ENCODE measurements at places on chromosomes 5 and 9. TPM values are rescaled to one million over a fixed set of nuclear protein-coding genes. Genes with fewer than 3 reads are reported as not detected.

- H3K27me3 ChIP-seq: no peaks in the 10 kb centered on the region
- no peaks in the 10 kb centered on the region for H3K4me1 ChIP-seq
- no peak overlapping the region for H3K4me3 ChIP-seq
These were observed 1953.1 kb upstream of the CDH6 start for GRCh38 chr5:29240379-29240778.

DNA sequence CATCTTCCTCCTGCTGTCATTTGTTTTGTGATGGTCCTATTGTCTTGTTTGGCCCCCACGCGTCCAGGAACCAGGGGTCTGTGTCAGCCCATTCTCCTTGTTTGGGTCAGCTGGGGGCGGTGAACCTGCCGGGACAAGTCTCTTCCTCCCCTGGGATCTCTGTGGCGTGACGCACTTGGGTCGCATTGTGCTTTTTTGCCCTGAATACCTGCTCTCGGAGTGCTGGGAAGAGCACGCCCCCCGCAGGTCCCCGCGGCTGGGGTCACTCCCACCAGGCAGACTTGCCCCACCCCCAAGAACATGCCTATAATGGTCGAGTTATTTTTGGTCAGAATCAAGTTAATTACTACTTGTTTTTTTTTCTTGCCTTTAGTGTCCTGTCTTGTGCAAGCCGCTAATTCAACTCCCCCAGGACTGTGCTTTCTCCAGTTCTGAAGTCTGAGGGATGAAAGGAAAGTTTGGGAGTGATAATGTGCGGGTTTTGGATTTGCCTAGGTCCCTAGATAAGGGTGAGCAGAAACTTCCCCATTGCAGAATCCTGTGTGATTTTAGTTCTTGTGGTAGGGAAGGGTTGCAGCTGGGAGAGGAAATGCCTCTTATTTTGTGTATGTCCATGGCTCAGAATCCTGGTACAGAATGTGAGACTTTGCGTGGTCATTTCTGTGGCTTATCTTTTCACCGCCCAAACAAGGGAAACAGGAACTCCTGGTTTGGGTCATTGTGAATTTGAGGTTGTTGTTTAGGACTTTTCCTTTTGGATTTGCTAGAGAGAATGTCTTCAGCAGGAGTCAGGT lies 789 bp downstream of the ACER2 start:
- peak overlapping the region; percentile 44 for H3K27ac ChIP-seq
- H3K27me3 ChIP-seq: no peaks in the 10 kb centered on the region
- peaks cover 9% of the 10 kb centered on the region for H3K4me1 ChIP-seq
- peak overlapping the region; percentile 92 for H3K4me3 ChIP-seq

DNA sequence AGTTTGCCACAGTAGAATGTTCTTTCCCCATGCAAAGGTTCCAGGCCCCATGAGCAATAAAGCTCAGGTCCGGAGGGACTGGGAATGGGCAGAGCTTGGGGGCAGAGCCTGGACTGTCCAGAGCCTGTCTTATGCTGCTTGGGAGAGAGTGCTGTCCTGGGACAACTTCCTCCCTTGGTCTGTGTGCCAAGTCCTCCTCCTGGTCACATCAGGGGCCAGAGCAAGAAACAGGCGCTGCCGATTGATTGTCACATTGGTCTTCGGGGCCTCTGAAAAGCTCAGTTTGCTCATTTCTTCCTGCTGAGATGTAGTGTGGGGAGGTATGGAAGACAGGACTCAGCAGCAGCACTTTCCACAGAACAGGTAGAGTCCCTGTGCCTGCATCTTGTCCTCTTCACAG lies 54.0 kb upstream of the FCN1 start:
- no peaks in the 10 kb centered on the region for H3K36me3 ChIP-seq
- H3K4me3 ChIP-seq: no peak overlapping the region
- peaks cover 11% of the 10 kb centered on the region for H3K4me1 ChIP-seq
- peak; percentile 1 for DNase-seq
- no peak overlapping the region for H3K27ac ChIP-seq

GRCh38 chr9:97573482-97574073 lies 59.6 kb downstream of the TSTD2 start:
- no peaks in the 10 kb centered on the region for H3K36me3 ChIP-seq
- no peak for DNase-seq
- no peak overlapping the region for H3K27ac ChIP-seq
- H3K27me3 ChIP-seq: peaks cover 16% of the 10 kb centered on the region

DNA sequence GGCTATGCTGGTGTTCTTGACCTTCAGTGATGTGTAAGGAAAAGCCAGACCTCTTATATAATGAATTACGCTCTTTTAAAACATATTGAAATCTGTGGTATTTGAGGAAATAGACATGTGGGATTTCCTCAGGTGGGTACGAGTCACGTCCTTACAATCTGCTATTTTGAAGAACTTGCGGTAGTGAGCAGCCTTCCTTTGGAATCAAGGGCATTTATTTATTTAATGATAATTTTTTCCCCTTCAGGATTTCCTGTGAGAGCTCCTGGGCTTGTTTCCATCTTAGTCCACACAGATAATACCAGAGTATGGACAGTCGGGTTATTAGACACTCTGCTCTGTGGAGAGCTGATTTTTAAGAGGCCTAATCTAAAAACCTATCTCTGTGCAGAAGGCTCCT lies 167.9 kb downstream of the ARHGEF28 start:
- H3K4me3 ChIP-seq: no peak overlapping the region
- no peaks in the 10 kb centered on the region for H3K36me3 ChIP-seq
- no peak for DNase-seq
- peaks cover 15% of the 10 kb centered on the region for H3K4me1 ChIP-seq
- no peak overlapping the region for H3K27ac ChIP-seq

DNA sequence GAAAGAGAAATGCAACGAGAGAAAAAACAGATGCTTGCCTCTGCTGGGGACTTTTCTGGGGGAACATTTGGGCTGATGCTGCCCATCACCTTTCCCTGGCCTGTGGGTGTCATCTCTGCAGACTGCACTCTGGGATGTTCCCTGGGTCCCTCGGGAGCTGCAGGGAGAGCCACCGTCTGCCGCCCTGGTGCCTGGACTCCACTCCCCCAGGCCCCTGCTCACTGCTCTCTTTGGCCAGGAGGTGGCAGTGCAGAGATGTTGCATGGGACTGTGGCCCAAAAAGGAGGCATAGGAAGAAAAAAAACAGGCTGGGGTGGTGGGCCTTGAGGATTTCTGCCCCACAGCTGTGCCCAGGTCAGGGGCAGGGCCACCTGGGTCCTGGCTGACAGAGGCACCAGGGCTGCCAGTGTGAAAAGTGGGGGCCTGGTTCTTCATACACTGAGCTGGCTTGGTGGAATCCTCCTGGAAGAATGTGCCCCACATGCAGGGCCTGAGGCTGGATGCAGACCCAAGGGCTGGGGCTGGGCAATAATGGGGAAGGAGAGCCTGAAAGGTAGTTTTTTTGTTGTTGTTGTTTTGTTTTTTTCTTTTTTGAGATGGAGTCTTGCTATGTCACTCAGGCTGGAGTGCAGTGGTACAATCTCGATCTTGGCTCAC lies 353.6 kb downstream of the SLIT3 start:
- H3K36me3 ChIP-seq: no peaks in the 10 kb centered on the region
- DNase-seq: peak; percentile 65
- no peak overlapping the region for H3K27ac ChIP-seq
- H3K4me3 ChIP-seq: no peak overlapping the region
- H3K27me3 ChIP-seq: no peaks in the 10 kb centered on the region

DNA sequence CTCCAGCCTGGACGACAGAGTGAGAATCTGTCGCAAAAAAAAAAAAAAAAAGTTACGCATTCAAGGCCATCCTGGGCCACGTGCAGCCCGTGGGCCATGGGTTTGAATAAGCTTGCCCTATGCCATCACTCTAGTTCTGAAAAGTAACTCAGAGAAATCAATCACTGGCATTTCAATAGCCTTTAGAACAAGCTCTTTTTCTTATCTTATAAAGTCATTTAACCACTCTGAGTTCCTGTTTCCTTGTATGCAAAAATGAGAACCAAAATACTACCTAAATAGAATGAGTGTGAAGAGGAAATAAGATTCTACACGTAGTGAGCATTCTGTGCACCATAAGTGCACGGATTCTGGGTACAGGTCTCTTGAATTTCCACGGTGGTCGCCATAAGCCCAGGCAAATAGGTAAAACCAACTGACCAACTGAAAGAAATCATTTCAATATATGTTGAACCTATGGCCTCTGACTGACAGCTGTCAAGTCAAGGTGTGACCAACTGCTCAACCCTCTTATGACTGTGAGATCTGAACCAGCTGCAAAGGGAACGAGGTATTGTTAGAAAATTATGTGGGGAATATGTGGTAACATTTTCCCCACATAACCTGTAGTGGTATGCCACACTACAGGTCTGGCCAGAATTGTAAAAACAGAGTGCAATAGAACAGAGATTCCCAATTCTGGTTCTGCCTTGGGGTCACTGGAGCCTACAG lies 143.9 kb upstream of the LHFPL2 start:
- DNase-seq: no peak
- H3K4me1 ChIP-seq: peaks cover 36% of the 10 kb centered on the region
- H3K27me3 ChIP-seq: no peaks in the 10 kb centered on the region
- H3K36me3 ChIP-seq: no peaks in the 10 kb centered on the region
- H3K27ac ChIP-seq: no peak overlapping the region

- H3K27me3 ChIP-seq: peaks cover 3% of the 10 kb centered on the region
- no peaks in the 10 kb centered on the region for H3K36me3 ChIP-seq
- DNase-seq: no peak
- H3K27ac ChIP-seq: no peak overlapping the region
- peaks cover 2% of the 10 kb centered on the region for H3K4me1 ChIP-seq
These were observed 14.2 kb upstream of the LVRN start for GRCh38 chr5:115948091-115948534.

- DNase-seq: peak; percentile 40
- peaks cover 82% of the 10 kb centered on the region for H3K27me3 ChIP-seq
- H3K36me3 ChIP-seq: no peaks in the 10 kb centered on the region
- H3K4me1 ChIP-seq: peaks cover 14% of the 10 kb centered on the region
These were observed 647 bp downstream of the PDE8B start for GRCh38 chr5:77210964-77211690.

- peaks cover 17% of the 10 kb centered on the region for H3K4me1 ChIP-seq
- peaks cover 74% of the 10 kb centered on the region for H3K27me3 ChIP-seq
- no peak overlapping the region for H3K27ac ChIP-seq
- DNase-seq: no peak
- no peaks in the 10 kb centered on the region for H3K36me3 ChIP-seq
These were observed 130.3 kb downstream of the PAX5 start for GRCh38 chr9:36903541-36904435.

DNA sequence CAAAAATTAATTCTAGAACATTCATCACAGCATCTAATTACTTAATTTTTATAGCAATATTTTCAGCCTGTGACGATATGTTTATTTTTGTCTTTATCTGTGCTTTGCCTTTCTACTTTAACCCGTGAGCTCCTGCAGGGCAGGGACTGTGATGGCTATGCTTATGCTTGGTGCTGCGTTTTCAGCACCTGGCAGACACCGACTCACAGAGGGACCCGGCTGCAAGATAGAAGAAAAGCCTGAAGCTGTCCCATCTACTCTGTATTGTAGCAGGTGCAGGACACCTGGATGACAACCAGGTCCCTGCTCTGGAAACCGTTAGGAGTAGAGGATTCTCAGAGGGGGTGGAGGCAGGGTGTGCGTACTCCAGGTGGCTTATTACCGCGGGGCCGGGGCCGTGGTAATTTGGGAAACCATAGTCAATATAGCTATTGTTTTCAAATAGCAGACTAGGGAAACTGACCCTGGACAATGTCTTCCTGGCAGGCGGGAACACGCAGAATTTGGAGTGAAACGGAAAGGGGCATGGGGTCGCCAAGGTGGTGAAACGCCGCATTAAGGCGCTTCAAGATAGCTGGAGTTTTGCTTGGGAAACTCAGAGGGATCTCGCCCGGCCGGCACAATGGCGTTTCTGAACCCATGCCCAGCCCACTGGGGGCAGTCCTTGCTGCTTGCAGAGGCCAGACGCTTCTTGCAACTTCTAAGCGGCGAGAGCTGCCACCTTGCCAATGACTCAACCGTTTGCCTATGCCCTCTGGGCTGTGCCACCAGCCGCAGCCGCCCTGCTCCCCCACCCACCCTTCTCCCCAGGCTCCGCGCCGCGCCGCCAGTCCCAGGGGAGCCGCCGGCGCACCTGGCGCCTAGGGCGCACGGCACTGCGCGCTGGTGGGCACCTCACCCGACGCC lies 140.1 kb upstream of the PALM2AKAP2 start:
- peaks cover 83% of the 10 kb centered on the region for H3K27me3 ChIP-seq
- no peak overlapping the region for H3K27ac ChIP-seq
- DNase-seq: peak; percentile 44
- peaks cover 13% of the 10 kb centered on the region for H3K4me1 ChIP-seq
- H3K36me3 ChIP-seq: no peaks in the 10 kb centered on the region

DNA sequence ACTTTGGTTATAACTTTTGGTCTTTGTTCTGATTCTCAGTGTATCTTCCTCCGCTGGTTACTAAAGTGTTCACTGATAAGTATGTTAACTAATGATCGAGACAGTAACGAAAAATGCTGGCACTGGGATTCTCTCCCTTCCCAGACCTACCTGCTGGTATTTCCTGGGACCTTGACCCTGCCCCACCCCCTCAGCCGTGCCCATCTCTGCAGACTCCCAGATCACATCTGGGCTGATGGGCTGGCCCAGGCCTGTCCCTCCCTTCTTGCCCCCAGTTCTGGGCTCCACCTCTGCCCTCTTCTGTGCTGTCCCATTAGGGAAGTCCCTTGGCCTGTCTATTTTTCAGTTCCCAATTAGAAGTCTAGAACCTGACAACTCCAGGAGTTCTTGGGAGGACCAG lies 46.9 kb downstream of the NEURL1B start:
- peaks cover 14% of the 10 kb centered on the region for H3K27me3 ChIP-seq
- peaks cover 4% of the 10 kb centered on the region for H3K36me3 ChIP-seq
- no peak for DNase-seq
- H3K4me3 ChIP-seq: no peak overlapping the region
- peaks cover 23% of the 10 kb centered on the region for H3K4me1 ChIP-seq

GRCh38 chr5:116754556-116754955 lies 179.9 kb upstream of the SEMA6A start:
- DNase-seq: no peak
- H3K4me1 ChIP-seq: peaks cover 3% of the 10 kb centered on the region
- H3K27ac ChIP-seq: no peak overlapping the region
- no peaks in the 10 kb centered on the region for H3K27me3 ChIP-seq
- H3K36me3 ChIP-seq: no peaks in the 10 kb centered on the region

DNA sequence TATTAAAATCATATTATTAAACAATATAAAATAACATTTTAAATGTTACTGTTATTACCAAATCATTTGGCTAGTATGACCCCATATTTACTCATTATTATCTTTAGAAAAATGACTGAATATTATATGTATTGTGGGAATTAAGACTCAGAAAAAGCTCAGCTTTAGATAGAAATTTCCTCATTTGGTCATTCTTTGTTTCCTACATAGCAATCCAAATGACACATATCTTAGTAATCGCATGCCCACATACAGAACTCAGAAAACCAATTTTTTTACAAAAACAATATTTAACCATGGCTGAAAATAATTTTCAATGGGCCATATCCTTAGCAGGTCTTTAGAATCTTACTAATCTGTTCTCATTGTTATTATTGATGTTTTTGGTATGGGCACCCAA lies 53.8 kb upstream of the TSLP start:
- H3K27me3 ChIP-seq: peaks cover 13% of the 10 kb centered on the region
- DNase-seq: no peak
- H3K36me3 ChIP-seq: no peaks in the 10 kb centered on the region
- H3K27ac ChIP-seq: no peak overlapping the region
- no peaks in the 10 kb centered on the region for H3K4me1 ChIP-seq
- no peak overlapping the region for H3K4me3 ChIP-seq

SLC28A3 gene
- total RNA-seq: 0.89 TPM

IL12B gene
- total RNA-seq: not detected

ZNF354B gene
- total RNA-seq: 28.7 TPM

AK8 gene
- 2.1 TPM for total RNA-seq

SPINK13 gene
- total RNA-seq: not detected

All from mesothelial cell of epicardium (in vitro differentiated cells).